NCI-H2081 treated with DMSO at 0.1 percent for 48 hours (cell line): ENCODE measurements at places on chromosomes 2 and 18.

DNA sequence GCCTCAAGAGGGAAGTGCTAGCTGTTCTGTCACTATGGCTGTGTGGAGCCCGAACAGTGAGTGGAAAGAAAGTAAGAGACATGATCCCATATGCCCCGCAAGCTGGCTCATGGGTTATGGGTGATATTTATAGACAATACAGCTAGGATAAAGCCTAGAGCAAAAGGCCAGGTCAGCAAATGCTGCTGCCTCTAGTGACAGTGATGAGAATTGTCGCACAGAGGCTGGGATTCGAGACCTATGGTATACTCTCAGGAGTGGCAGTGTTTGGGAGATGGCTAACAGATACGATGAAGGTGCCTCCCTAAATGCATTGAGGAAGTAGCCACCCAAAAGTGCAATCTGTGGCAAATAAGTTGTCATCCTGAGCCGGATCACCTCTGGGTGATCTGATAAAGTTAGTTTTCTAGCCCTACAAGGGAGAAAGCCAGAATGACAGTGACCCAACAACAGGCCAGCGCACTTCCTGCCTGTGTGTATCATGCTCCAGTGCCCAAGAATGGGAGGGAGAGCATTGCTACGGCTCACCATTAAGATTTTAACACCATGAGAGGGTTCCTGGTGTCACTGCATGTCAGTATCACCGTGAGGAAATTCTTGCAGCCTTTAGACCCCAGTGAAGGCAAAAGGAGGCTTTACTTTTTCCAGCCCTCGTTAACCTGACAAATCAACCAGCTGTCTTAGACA lies 92.2 kb upstream of the TGFA start:
- DNase-seq: no peak

- no peak for DNase-seq
Observed at GRCh38 chr2:72544554-72544953, 281.3 kb downstream of the EXOC6B start.

DNA sequence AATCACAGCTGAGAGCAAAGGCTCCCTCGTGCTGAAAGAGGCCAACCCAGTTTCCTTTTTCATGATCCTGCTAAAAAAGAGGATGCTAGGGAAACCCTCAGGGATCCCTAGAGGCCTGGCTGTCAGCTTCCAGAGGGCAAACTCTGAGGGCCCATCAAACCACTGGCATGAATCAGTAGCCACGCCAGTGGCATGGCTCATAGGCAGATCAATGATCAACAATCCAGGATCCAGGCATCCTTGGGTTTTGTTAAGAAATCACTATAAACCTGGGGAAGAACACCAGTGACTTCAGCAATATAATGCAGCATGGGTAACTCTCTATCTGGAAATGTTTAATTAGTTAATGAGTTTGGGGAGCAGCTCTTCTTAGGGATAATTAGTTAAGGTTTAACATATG lies 286.5 kb downstream of the C1D start:
- DNase-seq: no peak

DNA sequence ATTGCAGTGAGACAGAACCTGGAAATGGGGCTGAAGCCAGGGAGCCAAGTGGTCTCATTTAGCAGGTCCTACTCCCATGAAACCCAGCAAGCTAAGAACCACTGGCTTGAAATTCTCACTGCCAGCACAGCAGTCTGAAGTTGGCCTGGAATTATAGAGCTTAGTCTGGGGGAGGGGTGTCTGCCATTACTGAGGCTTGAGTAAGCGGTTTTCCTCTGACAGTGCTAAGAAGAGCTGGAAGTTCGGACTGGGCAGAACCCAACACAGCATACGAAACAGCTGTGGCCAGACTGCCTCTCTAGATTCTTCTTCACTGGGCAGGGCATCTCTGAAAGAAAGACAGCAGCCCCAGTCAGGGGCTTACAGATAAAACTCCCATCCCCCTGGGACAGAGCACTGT lies 305.7 kb upstream of the SETBP1 start:
- DNase-seq: no peak

DNA sequence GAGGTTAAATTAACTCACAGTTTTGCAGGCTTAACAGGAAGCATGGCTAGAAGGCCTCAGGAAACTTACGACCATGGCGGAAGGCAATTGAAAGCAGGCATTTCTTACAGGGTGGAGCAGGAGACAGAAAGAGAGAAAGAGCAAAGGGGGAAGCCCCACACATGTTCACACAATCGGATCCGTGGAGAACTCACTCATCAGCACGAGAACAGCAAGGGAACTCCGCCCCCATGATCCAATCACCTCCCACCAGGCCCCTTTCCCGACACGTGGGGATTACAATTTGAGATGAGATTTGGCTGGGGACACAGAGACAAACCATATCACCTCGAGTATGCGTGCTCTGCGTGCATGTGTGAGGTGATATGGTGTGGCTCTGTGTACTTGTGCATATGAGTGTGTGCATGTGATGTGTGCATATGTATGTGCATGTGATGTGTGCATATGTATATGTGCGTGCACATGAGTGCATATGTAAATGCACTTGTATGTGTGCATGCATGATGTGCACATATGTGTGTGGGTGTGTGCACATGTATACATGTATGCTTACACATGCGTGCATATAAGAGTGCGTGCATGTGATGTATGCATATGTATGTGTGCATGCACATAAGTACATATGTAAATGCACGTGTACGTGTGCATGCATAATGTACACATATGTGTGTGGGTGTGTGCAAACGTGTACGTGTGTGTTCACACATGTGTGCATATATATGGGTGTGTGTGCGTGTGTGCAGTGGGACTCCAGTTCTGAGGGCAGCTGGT lies 108.7 kb upstream of the HDAC4 start:
- DNase-seq: no peak

DNA sequence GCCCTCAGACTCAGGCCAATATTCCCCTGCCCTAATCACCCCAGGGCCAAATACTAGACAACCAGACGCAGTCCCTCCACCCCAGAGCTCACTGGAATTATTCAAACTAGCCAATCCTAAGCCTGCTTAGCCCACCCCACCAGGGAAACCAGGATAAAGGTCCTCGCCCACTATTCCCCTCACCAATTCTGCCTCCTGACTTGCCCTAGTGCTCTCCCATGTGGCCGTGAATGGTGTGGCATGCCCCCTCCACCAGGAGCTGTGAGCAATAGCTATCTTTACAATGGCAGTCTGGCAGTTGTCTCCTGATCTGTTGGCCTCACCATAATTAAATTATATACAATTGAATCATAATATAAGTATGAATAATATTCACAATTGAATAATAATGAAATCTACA lies 42.3 kb downstream of the FAM124B start:
- no peak for DNase-seq

DNA sequence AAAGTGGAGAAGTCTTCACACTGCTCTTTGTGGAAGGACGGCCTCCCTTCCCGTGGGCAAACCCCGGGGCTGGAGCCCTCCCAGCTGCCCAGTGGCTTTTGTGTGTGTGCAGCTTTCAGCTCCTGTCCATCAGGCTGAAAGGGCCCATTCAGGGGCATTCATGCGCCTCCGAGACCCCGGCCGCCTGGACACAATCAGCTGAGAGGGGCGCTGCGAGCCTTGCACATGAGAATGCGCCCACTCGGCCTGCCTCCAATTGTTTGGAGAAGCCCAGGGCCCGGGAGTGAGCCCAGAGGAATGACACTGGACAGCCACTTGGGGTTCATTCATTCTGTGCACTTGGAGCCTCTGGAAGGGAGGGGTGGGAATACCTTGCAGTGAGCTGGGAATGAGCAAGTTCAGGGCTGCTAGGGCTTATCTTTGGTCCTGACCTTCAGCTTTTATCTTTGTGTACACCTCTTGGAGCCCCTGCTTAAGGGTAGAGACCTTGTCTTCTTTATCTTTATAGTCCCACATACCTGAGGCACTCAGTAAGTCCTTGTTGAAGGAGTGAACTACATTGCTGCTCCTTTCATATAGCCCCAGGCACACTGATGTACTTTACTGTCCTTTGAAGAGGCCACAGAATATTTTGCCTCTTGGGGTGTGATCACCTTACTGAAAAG lies 56.5 kb downstream of the TCF7L1 start:
- DNase-seq: no peak

- DNase-seq: no peak
Observed at GRCh38 chr2:138708682-138709241, 71.4 kb downstream of the NXPH2 start.

- DNase-seq: no peak
Observed at GRCh38 chr18:2847317-2848246, 776 bp downstream of the EMILIN2 start.

DNA sequence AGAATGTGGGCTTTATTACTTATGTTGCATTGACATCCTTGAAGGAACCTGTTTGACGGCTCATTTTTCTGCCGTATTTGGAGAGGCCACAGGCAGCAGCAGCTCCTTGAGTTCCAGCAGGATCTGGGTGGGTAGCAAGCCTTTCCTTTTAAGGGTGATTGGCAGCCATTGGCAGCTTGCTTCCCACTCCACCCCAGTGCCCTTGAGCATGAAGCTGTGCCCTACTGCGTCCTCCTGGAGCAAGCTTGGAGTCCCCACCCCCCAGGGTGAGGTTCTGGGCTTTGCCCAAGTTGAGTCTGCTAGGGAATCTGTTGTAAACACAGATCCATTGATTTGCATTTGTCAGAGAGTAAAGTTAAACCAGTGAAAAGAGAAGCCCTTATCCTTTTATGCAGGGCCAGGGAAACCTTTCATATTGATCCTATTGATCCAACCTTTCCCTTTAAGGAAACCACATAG lies 9.2 kb downstream of the ONECUT2 start:
- no peak for DNase-seq

GRCh38 chr18:78295262-78295661 lies 684.4 kb upstream of the SALL3 start:
- no peak for DNase-seq

DNA sequence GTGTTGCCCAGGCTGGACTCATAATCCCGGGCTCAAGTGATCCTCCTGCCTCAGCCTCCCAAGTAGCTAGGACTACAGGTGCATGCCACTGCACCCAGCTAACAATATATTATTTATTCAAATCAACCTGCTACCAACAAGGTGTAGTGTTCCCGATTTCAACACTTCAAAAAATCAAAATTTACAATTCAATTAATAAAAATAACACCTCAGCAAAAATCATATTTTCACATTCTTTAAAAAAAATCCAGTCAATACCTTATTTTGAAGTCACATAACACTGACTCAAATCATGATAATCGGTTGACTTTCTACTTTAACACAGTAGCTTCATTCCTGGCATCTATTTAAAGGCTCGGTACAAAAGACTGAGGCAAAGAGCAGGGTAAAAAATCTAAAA lies 7.2 kb downstream of the GPR75 start:
- no peak for DNase-seq

DNA sequence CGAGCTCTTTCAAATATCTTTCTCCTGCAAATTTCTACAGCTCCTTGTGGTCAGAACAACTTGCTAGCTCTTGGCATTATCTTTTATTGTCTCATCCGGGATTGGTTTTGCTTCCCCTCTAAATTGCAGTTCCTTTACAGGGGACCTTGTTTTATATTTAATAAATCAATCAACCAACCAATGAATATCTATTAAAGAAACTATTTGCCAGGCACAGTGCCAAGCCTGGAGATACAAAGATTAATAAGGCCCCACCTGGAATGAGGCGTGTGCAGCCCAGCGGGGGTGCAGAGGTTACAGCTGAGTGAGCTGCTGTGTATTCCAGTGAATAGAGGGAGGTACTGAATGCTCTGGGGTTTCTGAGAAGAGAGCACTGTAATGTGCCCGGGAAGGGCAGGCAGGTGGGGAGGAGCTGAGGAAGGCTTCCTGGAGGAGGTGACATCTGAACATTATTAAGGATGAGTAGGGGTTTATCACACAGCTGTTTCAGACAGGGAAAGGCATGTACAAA lies 51.8 kb downstream of the LIPG start:
- DNase-seq: no peak

- no peak for DNase-seq
Observed at GRCh38 chr2:61356261-61356957, 114.5 kb downstream of the USP34 start.

DNA sequence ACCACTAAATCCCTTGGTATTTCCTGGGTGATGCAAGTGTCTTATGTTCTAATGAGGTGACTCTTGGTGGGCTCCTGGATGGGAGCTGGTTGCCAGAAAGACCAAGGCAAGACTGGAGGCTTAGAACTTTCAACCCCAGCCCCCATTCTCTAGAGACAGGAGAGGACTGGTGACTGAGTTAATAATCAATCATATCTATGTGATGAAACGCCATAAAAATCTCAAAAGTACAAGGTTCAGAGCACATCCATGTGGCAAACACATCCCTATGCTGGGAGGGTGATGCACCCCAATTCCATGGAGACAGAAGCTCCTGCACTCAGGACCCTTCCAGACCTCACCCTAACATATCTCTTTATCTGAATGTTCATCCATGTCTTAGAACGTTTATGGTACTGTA lies 139.5 kb upstream of the LINC00305 start:
- no peak for DNase-seq

DNA sequence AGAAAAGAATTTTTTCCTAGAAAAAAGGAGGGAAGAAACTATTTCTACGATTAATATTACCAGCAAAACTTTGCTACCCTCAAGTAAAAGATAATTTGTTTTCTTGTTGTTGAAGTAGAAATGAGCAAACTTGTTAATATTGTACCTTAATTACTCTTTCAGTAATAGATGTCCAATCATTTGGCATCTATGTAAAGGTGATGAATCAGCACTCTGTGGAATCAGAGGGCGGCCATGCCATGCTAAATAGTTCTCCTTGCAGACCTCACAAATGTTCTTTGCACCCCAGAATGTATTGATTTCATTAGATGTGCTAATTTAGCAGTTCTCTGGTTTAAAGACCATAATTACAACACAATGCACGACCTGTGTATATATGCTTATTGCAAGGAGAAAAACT lies 29.1 kb upstream of the THSD7B start:
- DNase-seq: no peak
